ENCODE measurements at places on chromosomes 2 and 18.

GRCh38 chr2:26631401-26632170, 9.6 kb downstream of the CIB4 start:
- DNase-seq: no peak

GRCh38 chr2:234102112-234102511, 51.6 kb downstream of the SPP2 start:
- DNase-seq: no peak

DNA sequence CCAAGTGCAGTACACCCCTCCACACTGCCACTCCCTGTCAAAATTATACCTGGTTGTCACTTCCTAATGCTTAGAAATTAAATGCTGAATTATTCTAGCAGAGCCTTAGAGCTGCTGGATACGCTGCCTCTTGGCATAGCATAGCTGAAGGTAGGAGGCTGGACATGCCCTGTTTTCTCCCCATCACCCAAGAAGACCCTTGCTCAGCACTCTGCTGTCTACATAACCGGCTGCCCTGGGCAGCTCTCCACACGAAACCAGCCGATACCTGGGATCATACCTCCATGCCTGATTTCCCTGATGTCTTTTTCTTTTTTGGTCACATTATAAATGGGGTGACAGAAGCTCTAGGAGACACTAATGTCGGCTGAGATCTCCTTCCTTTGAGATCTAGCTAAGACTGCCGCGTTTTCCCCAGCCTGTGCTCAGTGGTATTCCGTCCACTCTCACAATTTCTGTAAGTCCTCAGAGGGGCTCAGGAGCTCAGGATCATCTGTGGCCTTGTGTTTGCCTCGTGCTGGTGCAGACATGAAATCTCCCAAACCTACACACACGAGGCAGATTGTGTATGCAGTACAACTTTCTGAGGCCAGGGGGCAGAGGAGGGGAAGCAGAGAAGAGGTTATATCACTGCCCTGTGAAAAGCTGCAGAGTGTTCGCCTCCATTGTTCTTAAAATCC, 13.5 kb upstream of the ZAP70 start:
- peak; percentile 40 for DNase-seq

- DNase-seq: no peak
These were observed 113.6 kb downstream of the MEP1B start for GRCh38 chr18:32303400-32303799.

DNA sequence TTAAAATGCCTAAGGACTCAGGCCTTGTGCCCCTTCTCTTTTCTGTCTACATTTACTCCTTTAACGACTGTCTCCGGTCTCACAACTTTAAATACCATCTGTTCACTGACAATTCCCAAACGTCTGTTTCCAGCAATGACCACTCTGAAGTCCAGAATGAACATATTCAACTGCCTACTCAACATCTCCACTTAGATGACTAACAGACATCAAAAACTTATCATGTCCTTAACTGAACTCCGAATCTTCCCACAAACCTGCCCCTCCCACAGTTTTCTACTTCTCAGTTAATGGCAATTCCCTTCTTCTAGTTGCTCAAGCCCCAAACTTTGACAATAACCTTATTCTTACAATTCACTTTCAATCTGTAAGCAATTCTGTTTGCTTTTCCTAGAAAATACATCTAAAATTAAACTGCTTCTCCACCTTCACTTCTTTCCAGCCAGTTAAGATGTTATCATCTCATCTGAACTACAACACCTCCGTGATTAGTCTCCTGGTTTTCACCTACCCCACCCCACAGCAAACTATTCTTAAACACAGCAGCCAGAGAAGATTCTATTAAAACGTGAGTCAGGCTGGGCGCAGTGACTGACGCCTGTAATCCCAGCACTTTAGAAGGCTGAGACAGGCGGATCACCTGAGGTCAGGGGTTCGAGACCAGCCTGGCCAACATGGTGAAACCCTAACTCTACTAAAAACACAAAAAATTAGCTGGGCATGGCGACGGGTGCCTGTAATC, 2.8 kb downstream of the C1D start:
- no peak for DNase-seq

GRCh38 chr2:172745636-172746035, 10.0 kb downstream of the RAPGEF4 start:
- no peak for DNase-seq

GRCh38 chr2:238864207-238865014, 16.5 kb downstream of the TWIST2 start:
- peak; percentile 98 for DNase-seq

DNA sequence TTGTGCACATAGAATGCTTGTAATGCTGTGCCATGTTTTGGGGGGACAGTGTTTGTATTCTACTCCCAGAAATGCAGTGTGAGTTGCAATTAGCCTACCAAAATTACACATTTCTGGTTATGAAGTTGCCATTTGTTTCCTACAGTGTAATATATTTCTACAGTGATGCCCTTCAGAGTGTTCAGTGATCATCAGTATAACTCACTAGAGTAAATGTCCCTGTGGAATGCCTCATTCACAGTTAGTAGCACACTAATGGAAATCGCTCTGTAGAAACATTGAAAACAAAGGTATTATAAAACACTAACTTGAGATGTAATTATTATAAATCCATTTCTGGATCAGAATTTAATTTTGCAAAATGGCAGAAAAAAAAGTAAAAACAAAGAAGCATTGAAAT, 498.7 kb downstream of the PTPRM start:
- no peak for DNase-seq

DNA sequence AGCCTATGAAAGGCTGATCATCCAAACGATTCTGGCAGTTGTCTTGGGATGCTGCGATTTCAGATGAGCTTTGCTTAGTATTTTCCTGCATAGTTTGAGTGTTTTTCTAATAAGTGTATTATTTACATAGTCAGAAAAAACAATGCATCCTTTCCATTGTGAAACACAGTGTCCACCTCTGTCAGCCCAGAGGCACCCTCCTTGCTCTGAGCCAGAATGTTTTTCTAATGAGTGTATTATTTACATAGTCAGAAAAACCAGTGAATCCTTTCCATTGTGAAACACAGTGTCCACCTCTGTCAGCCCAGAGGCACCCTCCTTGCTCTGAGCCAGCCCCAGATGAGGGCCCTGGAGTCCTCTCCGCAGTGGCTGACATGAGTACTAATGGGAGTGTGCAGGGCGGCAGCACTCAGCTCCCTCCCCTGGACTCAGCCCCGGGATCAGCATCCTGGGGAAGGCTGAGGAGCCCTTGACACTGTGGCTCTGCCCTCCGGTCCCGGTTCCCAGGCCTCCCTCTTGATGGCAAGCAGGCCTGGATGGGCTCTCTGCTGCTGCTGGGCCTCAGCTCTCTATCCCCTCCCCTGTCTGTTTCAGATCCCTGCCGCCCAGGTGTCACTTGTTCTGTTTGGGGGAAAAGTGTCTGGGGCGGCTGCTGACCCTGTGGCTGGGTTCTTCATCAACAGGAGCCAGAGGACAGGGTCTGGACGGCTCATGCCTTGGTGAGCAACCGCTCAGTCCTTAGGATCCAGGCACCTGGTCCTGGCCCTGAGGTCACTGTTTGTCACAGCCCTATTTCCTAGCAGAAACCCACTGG, 5.9 kb downstream of the MFSD2B start:
- peak; percentile 76 for DNase-seq

DNA sequence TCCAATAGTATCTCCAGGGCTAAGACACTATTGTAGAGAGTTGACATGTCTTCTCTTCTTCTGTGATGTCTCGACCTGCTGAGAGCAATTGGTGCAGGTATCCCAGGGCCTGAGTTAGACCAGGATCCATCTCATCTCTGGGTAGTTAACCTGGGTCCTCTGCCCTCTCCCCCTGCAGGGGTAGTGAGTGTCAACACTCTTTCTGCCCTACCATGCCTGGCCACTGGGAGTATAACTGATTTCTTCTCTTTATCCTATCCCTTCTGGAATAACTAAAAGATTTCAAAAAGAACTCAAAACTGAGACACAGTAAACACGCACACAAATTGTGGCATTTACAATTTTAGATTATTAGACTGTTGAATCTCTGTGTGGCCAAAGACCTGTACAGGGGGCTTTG, 20.8 kb upstream of the SIX3 start:
- DNase-seq: no peak

- no peak for DNase-seq
These were observed 124.4 kb downstream of the TMEM163 start for GRCh38 chr2:134594399-134594798.

GRCh38 chr2:232523402-232523681, 2.6 kb upstream of the CHRND start:
- no peak for DNase-seq

- DNase-seq: no peak
These were observed 14.0 kb downstream of the PXDN start for GRCh38 chr2:1730015-1730927.

DNA sequence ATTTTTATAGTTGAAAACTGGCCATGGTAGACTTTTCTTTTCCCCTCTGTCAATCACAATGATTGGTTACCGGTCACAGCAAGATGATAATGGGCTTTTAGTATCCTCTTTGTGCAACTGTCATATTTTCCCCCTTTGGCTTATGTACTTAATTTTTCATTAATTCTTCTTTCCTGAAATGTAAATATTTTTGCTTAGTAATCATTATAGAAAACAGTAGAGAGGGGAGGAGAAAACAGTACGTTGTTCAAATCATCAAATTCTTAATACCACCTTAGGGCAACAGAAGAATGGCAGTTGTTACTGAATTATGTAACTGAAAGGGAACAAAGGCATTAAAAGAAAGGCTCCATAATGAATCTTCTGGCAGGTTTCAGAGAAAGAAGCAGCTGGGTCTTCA, 699.0 kb downstream of the METTL4 start:
- DNase-seq: no peak

- DNase-seq: no peak
These were observed 19.4 kb downstream of the ANTXR1 start for GRCh38 chr2:69032336-69032735.

DNA sequence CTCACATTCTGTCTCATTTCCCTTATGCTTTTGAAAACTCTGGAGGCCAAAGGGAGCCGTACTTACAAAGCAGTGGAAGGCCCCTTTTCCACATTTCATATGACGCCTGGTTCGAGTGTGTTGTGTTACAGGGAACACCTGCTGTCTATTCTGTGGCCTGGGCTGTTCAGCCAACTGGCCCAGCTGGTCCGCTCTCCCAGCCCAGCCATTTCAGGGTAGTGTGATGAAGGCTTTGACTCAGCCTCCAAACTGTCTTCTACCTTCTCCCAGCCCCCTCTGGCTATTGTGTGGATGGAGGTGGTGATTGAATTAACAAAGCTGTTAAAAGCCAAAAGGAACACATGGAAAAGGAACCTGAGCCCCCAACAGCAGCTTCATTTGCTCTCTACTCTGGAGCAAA, 233.8 kb downstream of the ICOS start:
- DNase-seq: no peak

GRCh38 chr2:100640431-100641124, 77.8 kb downstream of the PDCL3 start:
- DNase-seq: no peak

- DNase-seq: no peak
These were observed 390.4 kb downstream of the SOX11 start for GRCh38 chr2:6082625-6083018.

Measured in H54 (cell line).